ENCODE measurements at places on chromosomes 1 and 21.

GRCh38 chr1:177239792-177240191 lies 69.0 kb downstream of the BRINP2 start:
- no peak for DNase-seq

DNA sequence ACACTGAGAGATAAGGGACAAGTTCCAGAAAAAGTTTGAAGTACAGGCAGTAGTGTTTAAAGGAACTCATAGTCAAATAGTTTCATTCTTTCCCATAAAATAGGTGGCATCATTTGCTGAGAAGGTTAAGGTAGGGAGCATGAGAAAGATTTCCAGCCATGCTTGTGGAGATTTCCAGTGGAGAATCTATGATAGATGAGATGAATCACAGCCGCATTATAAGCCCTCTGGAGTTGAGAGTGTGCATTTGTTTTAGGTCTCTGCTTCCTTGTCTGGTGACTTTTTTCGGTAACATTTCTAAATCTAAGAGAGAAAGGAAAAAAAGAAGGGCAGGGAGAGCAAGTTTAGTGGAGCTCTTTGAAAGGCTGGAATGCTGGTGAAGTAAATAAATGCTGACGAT lies 108.7 kb downstream of the DISP1 start:
- DNase-seq = no peak

GRCh38 chr1:21518774-21519455 lies 9.7 kb downstream of the ALPL start:
- no peak for DNase-seq

DNA sequence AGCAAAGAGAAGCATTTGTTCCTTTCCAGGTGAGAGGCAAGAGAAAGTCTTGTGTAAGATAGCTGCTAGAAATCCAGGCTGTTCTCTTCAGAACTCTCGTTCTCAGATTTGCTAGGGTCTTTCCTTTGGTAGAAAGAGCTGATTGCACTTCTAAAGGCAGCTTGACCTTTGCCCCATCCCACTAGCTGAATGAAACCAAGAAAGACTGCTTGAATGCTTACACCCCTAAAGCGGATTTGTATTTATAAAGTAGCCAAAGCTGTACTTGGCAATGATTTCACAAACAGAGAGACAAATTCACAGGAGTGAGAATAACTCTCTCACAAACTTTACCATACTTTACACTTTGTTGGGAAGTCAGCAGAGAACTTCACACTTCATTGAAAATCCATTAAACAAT lies 424.1 kb downstream of the TTLL7 start:
- no peak for DNase-seq

GRCh38 chr1:32448773-32449456 lies 16.0 kb upstream of the ZBTB8B start:
- DNase-seq = no peak

GRCh38 chr1:202135221-202135721 lies 9.3 kb downstream of the ARL8A start:
- peak; percentile 58 for DNase-seq

DNA sequence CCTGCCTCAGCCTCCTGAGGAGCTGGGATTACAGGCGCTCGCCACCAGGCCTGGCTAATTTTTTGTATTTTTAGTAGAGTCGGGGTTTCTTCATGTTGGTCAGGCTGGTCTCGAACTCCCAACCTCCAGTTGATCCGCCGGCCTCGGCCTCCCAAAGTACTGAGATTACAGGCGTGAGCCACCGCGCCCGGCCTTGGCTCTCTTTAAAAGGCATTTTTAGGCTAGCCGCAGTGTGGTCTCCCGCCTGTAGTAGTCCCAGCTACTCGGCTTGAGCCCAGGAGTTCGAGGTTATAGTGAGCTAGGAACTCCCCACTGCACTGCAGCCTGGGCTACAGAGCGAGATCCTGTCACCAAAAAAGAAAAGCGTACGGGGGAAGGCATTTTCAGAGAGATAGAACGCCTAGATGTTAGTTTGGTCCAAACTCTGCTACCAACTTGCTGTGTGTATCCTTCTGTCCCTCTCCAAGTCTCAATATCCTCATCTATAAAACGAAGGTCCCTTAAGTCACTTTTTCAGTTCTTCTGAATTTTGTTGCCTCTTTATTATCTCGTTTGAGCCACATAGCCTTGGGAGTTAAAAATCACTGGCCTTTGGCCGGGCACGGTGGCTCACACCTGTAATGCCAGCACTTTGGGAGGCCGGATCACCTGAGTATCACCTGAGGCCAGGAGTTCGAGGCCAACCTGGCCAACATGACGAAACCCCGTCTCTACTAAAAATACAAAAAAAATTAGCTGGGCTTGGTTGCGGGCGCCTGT lies 734 bp downstream of the MED18 start:
- DNase-seq = peak; percentile 9

GRCh38 chr1:106224426-106224825 lies 832.0 kb upstream of the PRMT6 start:
- DNase-seq = no peak

DNA sequence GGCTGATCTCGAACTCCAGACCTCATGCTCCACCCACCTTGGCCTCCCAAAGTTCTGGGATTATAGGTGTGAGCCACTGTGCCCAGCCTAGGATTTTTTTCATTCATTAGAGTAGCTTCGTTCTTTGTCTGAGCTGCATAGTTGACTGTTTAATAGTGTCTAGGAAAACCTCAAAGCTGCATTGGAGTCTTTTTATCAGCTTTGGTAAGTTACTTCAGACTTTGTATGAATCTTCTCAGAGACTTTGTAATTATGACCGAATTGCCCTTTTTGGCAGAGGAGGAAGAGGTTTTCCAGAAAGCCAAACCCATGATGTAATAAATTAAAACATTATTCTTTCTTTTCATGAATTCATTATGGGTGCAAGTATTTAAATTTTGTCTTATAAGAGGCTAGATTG lies 5.1 kb downstream of the DNAJB4 start:
- DNase-seq = no peak

- DNase-seq = no peak
These were observed 52.6 kb upstream of the JUN start for GRCh38 chr1:58836408-58836807.

- DNase-seq = no peak
These were observed 73.3 kb downstream of the ACBD6 start for GRCh38 chr1:180428782-180429695.
